ENCODE measurements at places on chromosomes 1 and 21. TPM values are rescaled to one million over a fixed set of nuclear protein-coding genes. Genes with fewer than 3 reads are reported as not detected.

FAM76A gene
- total RNA-seq, result 8.1 TPM

DNA sequence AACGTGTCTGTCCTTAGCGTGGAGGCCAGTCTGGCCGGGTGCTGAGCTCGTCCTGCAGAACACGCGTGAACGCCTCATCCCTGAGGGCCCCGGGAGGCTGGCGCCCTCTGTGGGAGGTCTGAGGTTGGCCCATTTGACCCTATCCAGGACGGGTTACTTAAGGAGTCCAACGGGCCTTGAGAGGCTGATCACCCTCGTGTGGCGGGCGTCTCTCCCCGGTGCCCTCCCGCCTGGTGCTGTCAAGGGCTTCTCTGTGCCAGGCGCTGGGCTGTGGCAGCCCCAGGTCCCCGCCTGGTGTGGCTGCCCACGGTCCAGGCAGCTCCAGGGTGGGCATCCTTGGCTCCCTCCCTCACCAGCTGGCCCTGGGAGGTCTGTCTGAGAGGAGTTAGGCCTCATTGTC is 9.7 kb downstream of the SKI start:
- H3K36me3 ChIP-seq, result peaks cover 24% of the 10 kb centered on the region
- peak overlapping the region; percentile 39 for H3K4me3 ChIP-seq
- H3K27ac ChIP-seq, result peak overlapping the region; percentile 82
- peaks cover 87% of the 10 kb centered on the region for H3K4me1 ChIP-seq
- peak; percentile 36 for DNase-seq

DNA sequence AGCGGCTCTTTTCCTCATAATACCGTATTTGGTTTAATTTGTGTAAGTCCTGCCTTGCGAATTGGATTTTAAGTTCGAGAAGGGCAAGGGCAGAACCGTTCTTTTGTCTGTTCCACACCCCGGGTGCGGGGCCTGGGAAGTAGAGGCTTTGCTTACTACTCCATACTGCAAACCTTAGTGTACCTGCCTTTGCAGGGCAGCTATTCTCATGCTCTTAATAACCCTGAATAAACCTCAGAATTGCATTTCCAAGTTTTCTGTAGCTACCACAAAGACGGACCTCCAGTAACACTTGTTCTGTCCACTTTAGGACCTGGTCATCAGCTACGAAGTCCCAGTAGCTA is 657 bp upstream of the HNRNPU start:
- peak; percentile 57 for DNase-seq
- H3K4me3 ChIP-seq, result peak overlapping the region; percentile 100
- peaks cover 28% of the 10 kb centered on the region for H3K4me1 ChIP-seq

DNA sequence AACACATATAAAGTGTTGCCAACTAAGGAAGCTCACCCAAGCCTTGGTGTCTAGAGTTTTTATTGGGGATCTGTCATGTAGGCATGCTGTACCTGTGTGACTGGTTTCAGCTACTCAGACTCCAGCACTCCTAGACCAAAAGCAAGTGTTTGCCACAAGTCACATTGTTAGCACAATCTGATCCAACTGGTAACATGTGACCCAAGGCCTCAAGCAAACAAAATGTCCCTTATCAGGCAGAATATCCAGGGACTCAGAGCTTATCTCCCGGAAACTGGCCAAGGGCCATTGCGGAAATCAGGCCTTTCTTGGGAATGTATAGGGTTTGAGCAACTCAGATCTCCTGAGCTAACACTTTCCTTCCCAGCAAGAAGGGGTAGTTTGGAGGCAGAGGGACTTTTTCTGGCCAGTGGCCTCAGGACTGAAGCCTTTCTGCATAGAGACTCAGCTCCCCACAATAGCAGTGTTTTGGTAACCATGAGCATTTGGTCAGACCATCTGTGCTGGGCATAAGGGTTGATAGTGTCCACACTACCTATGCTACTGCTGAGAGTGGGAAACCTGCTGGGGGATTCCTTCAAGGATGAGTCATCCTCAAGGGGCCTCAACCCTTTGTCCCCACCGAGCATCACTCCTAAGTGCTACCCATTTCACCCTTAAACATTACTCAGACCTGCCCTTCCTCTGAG is 29.6 kb downstream of the NHLH2 start:
- no peak overlapping the region for H3K4me3 ChIP-seq
- H3K27ac ChIP-seq, result no peak overlapping the region
- H3K27me3 ChIP-seq, result peaks cover 11% of the 10 kb centered on the region
- H3K4me1 ChIP-seq, result no peaks in the 10 kb centered on the region
- no peak for DNase-seq

FNBP1L gene
- 1.4 TPM for total RNA-seq

GRCh38 chr1:53446051-53446450 is 13.1 kb upstream of the DMRTB1 start:
- H3K36me3 ChIP-seq, result no peaks in the 10 kb centered on the region
- no peaks in the 10 kb centered on the region for H3K4me1 ChIP-seq
- no peak overlapping the region for H3K4me3 ChIP-seq
- H3K27me3 ChIP-seq, result peaks cover 6% of the 10 kb centered on the region
- no peak overlapping the region for H3K27ac ChIP-seq
- DNase-seq, result no peak

- no peak for DNase-seq
- H3K4me1 ChIP-seq, result peaks cover 3% of the 10 kb centered on the region
- H3K27ac ChIP-seq, result no peak overlapping the region
- H3K27me3 ChIP-seq, result peaks cover 16% of the 10 kb centered on the region
Measured at GRCh38 chr1:85328713-85329397, 52.4 kb upstream of the BCL10 start.
